Activated effector memory CD4-positive, alpha-beta T cell treated with anti-CD3 and anti-CD28 coated beads, Interleukin-2, amount 50 U/mL, for 16 hours (primary cell): ENCODE measurements at places on chromosomes 1 and 21.

DNA sequence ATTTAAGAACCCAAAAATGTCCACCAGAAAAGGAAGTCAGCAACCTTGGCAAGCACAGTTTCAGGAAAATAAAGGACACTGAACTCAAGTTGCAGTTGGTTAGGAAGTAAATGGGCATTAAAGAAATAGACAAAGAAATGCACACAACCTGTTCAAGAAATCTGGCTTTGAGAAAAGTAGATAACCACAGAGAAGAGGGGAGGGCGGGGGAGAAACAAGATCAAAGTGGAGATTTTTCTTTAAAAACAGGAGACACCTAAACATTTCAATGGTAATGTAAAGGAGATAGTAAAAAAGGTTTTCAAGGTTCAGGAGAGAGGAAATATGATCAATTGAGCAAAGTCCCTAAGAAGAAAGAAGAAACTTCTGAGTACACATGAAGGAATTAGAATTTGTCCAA is 29.1 kb downstream of the SYDE2 start:
- no peak for DNase-seq

DNA sequence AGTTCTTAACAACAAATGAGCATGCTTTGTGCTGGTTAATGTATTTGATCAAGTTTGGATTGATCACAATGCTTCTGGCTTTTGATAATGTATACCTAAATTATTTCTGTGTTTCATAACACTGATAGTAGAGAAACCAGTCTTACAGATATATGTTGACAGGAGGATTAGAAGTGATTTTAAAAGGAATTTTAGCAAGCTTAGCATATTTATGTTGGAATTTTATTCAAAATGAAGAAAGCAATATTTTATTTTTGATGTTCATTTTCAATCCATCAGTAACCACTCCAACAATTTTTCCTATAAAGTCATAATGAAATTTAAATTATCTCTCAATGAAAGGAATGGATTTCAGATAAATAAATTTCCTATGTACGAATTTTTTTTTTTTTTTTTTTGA is 291.8 kb downstream of the HHIPL2 start:
- no peak for DNase-seq

GRCh38 chr1:201360486-201360885 is 17.0 kb downstream of the TNNT2 start:
- DNase-seq: no peak

- DNase-seq: peak; percentile 66
These were observed 1.7 kb upstream of the RIPK4 start for GRCh38 chr21:41768437-41769042.

DNA sequence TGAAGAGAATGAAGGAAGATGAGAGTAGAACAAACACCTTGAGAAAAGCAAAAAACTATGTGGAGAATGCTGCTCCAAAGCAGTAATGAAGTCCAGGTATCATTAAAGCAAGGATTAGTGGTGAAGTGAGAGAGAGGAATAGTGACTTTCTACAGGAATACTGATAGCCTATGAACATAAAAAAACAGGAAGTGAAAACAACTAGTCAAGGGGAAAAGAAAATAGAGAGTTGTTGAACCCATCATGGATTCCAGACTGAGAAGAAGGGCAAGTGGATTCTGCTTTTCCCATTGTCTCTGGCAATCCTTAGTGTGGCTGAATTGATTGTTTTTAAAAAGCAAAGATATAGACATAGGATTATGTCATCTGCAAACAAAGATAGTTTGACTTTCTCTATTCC is 119.9 kb upstream of the LHX8 start:
- DNase-seq: no peak

GRCh38 chr1:1196431-1197187 is 9.8 kb downstream of the TNFRSF18 start:
- peak; percentile 63 for DNase-seq

DNA sequence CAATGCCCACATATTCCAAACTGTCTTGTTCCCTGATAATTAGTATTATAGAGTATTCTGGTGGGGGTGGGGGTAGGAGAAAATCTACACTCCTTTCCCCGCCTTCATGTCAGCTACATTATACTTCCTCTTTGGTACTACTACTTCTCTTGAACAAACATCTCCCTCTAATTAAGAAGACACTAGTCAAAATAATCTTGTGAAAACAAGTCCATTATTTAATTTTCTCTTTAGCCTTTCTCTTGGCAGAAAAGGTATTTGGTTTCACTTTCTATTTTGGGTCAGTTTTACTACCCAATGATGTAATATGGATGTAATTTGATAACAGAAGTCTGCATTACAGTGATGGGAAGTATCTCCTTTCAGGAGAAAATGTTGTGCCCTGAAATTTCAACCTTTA is 22.5 kb downstream of the NTMT2 start:
- DNase-seq: no peak

- DNase-seq: no peak
These were observed 10.7 kb upstream of the PLXNA2 start for GRCh38 chr1:208254862-208255261.
